Cardiac ventricle fibroblast (primary cell): ENCODE measurements at places on chromosomes 6 and 20. TPM values are rescaled to one million over a fixed set of nuclear protein-coding genes. Genes with fewer than 3 reads are reported as not detected.

The KIAA0408 gene
- 4.6 and 4.9 TPM in 2 replicates for total RNA-seq

The DDO gene
- total RNA-seq = 0.39 and 0.44 TPM in 2 replicates

The SCRT2 gene
- not detected in 2 replicates for total RNA-seq

The C6orf52 gene
- total RNA-seq = not detected in 2 replicates

The SCGN gene
- 1.1 and 1.3 TPM in 2 replicates for total RNA-seq

The C2 gene
- total RNA-seq = 10.4 and 16.9 TPM in 2 replicates

The SYCP2 gene
- 0.12 and 0.20 TPM in 2 replicates for total RNA-seq

The LST1 gene
- not detected in 2 replicates for total RNA-seq
